ENCODE measurements at places on chromosomes 4 and X. TPM values are rescaled to one million over a fixed set of nuclear protein-coding genes. Genes with fewer than 3 reads are reported as not detected.

Gene TMEM47
- 85.7 TPM for total RNA-seq

Gene AVPR2
- not detected for total RNA-seq

Gene KCTD8
- not detected for total RNA-seq

Gene ENPEP
- total RNA-seq, result 1.1 TPM

Gene AMOT
- total RNA-seq, result 3.2 TPM

Gene C4orf50
- total RNA-seq, result not detected

Gene DUSP21
- not detected for total RNA-seq

Gene TENM3
- total RNA-seq, result 68.4 TPM

Gene CT47B1
- not detected for total RNA-seq

Gene XPNPEP2
- not detected for total RNA-seq

Gene TKTL1
- total RNA-seq, result not detected

Gene RXFP1
- not detected for total RNA-seq

Gene NUP62CL
- not detected for total RNA-seq

Gene MGAT4D
- total RNA-seq, result not detected

Gene CTAG1B
- total RNA-seq, result not detected

Gene BBS12
- 10.6 TPM for total RNA-seq

Data from osteoblast (primary cell).